Stimulated activated CD4-positive, alpha-beta T cell treated with anti-CD3 and anti-CD28 coated beads, Interleukin-15, amount 100 ng/mL, for 24 hours (primary cell): ENCODE measurements at places on chromosomes 16 and 17.
A peak's percentile ranks its signal among the peaks of the same experiment; 100 is the strongest.

GRCh38 chr17:21505819-21506815 is 130.0 kb downstream of the KCNJ12 start:
- no peak for DNase-seq

- no peak for DNase-seq
Observed at GRCh38 chr17:3514873-3515272, 39.1 kb downstream of the ASPA start.

GRCh38 chr17:40932608-40933007 is 4.8 kb downstream of the KRT23 start:
- DNase-seq = no peak

DNA sequence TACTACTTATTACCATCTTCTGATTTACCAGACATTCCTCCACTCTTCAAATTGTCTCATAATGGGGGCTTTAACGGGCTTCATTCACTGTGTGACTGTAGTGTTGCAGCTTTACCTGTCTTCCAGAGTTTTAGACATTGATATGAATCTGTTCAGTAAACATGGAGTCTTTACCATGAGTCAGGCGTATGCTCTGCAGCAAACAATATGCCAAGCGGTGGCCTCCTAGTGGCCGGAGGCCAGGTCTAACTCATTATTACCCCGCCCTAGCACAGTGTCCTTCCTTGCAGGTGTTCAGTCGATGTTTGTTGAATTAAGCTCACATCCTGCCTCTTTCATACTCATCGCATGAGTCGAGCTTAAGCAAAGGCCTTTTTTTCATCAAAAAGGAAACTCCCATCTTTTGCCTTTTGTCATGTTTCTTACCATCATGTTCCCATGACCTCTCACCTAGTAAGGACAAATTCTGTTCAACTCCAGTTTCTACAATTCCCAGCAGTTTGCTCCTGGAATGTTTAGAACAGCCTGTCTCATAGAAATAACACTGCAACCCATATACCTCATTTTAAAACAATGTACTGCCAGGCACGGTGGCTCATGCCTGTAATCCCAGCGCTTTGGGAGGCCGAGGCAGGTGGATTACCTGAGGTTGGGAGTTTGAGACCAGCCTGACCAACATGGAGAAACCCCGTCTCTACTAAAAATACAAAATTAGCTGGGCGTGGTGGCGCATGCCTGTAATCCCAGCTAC is 39.4 kb downstream of the TUBD1 start:
- peak; percentile 72 for DNase-seq

- no peak for DNase-seq
Observed at GRCh38 chr16:3282103-3282729, 1.1 kb upstream of the ZNF263 start.

- no peak for DNase-seq
Observed at GRCh38 chr17:5522476-5522875, 36.1 kb downstream of the MIS12 start.

- no peak for DNase-seq
Observed at GRCh38 chr17:21209511-21210175, 4.3 kb downstream of the TMEM11 start.

GRCh38 chr16:89007371-89008249 is 30.6 kb upstream of the CBFA2T3 start:
- no peak for DNase-seq

GRCh38 chr17:43530288-43531081 is 15.7 kb downstream of the ETV4 start:
- no peak for DNase-seq

DNA sequence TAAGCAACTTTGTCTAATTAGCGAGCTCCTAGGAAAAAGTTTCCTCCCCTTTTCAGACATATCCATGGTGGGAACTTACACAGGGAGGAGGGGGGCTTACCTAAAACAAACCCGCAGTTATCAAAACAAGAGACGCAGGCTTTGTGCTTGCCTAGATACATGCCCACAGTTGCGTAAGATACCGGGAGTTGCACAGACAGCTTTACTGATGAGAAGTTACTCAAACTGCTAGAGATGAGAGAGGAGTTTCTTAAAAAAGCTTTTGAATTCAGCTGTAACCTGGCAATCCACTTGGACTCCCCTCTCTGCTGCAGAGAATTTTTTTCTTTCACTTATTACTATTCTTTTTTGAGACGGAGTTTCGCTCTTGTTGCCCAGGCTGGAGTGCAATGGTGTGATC is 6.8 kb upstream of the ZP2 start:
- no peak for DNase-seq

- DNase-seq = no peak
Observed at GRCh38 chr16:53933407-53933806, 229.5 kb downstream of the FTO start.

DNA sequence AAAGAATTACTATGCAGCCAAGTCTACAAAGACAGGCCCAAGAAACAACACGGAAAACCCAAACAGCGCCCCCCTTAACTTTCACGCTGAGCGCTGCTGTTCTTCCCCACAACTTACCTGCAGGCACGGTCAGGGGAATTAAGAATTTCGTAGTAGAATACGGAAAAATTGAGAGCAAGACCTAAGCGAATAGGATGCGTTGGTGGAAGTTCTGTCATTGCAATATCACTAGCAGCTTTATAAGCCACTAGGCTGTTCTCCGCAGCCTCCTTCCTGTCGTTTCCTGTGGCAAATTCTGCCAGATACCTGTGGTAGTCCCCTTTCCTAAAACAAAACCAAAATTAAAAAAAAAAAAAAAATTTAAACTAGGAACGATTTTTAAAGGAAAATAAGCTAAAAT is 39.0 kb downstream of the YWHAE start:
- DNase-seq = peak; percentile 33

GRCh38 chr16:10598157-10598556 is 17.8 kb upstream of the EMP2 start:
- no peak for DNase-seq

DNA sequence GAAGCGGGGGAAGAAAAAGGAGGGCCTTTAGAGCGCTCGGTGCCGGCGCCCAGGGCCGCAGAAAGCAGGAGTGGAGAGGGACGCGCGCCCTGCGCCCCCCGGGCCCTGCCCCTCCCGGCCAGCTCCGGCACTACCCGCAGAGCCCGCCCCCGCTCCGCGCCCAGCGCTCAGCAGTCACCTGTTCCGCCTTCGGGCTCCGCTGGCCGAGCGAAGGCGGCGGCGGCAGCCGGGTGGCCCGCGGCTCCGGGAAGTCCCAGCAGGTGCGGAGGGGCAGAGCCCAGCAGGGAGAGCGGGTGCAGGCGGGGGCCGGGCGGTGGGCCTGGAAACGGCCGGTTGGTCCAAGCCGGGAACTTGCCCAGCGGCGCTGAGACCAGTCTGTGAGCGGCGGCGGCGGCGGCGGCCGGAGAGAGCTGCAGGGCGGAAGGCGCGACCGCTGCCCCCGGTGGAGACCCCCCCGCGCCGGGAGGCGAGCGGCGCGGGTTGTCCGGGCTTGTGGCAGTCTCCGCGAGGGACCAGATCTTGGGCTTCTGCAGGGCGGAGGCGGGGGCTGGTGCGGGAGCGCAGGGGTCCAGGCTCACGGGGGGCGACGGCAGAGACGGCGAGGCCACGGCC is 2.2 kb downstream of the IRX3 start:
- no peak for DNase-seq

DNA sequence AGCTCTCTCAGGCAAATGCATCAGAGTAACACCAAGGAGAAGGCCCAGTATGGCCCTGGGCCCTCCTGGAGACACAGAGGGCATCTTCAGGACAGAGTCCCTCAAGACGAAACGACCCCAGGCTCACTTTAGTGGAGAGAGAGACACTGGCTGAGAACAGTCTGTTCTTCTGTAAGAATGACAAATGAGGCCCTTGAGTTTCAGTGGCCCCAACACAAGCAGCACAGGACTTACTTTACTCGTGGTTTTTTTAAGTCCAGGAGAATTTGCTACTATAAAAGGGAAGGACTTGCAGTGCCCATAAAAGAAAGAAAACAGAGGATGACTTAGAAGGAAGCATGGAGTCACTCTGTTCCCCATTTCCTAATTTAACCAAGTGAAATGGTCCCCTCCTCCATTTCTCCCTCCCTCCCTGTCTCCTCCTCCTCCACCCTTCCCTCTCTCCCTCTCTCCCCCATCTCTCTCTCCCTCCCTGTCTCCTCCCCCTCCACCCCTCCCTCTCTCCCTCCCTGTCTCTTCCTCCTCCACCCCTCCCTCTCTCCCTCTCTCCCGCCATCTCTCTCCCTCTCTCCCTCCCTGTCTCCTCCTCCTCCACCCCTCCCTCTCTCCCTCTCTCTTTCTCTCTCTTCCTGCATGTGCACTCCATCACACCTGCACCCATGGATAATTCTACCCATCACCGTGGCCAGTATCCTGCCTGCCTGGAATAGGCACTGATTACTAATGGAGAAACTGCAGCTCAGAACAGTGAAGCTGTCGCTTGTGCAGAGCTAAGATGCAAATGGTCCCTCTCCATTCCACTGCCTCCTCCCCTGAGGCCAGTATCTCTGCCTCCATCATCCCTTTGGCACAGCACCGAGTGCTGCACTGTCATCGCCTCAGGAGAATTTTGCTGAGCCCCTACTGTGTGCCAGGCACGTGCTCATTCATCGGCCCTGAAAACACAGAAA is 47.3 kb upstream of the RBFOX3 start:
- no peak for DNase-seq

DNA sequence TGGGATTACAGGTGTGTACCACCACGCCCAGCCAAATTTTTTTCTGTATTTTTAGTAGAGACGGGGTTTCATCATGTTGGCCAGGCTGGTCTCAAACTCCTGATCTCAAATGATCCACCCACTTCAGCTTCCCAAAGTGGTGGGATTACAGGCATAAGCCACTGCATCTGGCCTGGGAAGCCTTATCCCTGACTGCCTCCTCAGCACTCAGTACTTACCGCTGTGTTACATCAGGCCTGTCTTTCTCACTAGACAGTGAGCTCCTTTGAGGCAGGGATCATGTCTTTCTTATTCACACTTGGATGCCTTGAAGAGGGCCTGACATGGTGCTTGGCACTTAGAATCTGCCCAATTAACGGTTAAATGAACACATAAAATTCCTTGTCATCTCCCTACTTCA is 56.3 kb upstream of the MTMR4 start:
- no peak for DNase-seq

GRCh38 chr16:69371564-69371963 is 14.2 kb downstream of the TERF2 start:
- no peak for DNase-seq

DNA sequence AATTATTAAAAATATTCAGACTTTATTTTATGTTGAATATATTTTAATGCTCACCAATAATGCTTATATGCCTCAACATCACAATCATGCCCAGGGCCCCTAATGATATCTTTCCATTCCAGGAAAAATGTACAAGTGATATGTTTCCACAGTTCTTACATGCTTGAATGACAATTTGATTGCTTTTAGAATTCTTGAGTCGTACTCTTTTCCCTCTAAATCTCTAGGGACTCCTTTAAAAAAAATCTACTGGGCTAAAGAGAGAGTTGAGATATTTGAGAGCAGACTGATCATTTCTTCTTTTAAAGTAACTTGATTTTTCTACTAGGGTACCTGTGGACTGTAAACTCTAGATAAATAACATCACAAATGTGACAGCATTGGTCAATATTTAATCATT is 18.2 kb upstream of the HLF start:
- no peak for DNase-seq

DNA sequence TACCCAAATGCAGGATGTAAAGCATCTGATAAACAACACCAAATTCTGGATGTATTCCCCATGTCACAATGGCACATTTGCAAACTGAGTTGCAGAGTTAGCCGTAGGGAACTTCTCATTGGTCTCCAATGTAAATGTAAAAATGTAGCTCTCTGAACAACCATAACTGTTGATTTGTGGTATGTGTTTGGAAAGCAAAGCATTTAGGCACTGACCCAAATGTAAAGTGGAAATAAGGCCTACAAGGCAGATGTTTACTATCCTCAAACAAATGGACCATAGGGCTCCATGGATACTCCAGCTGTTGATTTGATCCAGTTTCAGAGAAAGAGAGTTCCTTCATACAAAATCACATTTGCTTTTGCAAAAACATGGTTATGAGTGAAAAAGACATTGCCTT is 223.0 kb upstream of the ELAC2 start:
- DNase-seq = no peak

- no peak for DNase-seq
Observed at GRCh38 chr17:1347589-1348323, 52.3 kb downstream of the YWHAE start.

DNA sequence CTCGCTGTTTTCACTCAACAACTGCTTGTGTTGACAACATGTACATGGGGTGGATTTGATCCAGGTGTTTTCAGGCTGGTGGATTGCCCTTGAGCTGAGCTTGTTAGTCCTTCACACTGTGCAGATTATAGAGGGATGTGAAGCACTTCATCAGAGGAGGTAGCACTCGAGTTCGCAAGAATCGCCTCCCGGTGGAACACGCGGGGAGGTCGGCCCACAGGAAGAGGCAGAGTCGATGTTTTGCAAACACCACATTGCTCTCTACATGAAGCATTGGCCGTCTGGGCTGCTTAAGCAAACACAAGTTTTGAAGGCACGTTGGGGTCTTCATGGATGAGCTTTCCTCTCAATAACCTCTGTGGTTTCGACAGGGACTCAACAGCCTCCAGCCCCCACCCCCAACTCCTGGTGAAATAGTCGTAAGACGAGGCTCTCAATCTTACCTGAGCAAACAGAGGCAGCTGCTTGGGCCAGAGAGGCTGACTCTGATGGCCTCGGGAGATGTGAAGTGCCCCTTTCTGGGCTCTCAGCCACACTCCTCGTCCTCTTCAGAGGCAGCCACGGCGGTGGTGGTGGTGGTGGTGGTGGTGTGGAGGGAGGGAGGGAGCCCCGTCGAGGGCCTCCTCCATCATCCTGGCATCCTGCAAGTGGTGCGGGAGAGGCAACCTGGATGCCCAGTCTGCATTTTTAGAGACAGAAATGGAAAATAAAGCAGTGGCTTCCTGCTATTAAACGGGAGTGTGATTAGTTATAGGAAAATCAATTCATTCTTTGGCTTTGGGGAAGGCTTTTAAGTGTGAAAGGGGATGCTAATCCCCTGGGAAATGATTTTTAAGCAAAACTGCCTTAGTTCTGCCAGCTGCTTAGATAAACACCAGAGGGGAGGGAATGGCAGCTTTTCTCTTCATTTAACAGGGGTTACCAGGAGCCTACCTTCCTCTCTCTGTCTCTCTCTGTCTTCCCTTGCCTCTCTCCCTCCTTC is 552.5 kb upstream of the EEF2KMT start:
- DNase-seq = no peak

- no peak for DNase-seq
Observed at GRCh38 chr16:2003231-2003826, 6.3 kb downstream of the ZNF598 start.

- DNase-seq = no peak
Observed at GRCh38 chr17:56832446-56832845, 1.3 kb downstream of the C17orf67 start.

GRCh38 chr16:2816751-2817339 is at the start of gene PRSS21:
Gene PRSS21, plus strand, starts transcription at chr16:2817237. Its CDS starts 32 bp downstream, at chr16:2817269.
- DNase-seq = peak; percentile 53

DNA sequence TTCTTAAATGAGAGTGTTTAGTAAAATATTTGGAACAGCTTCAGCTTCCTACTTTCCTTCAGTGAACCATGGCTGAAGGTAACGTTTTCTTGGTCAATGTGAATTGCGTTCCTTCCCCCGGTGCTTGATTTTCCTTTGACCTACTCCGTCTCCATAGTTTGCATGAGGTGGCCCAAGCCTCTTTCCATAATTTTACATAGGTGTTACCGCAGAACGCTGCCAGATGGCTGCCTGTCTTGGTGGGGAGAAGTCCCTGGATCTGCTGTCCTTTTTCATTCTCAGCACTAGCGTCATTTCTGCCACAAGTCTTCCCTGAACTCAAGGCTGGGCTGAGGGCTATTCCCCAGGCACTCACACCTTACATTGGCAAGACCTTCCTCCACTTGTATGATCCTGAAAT is 178.4 kb downstream of the PRKCA start:
- no peak for DNase-seq

- no peak for DNase-seq
Observed at GRCh38 chr16:18060351-18060750, 276.2 kb downstream of the NPIPA8 start.

- no peak for DNase-seq
Observed at GRCh38 chr17:40617678-40618240, 29.9 kb downstream of the SMARCE1 start.
